Stimulated activated CD4-positive, alpha-beta T cell treated with anti-CD3 and anti-CD28 coated beads, Interleukin-1b, Interleukin-23, amount 100 ng/mL, for 48 hours (primary cell): ENCODE measurements at places on chromosomes 1 and 21.
A peak's percentile ranks its signal among the peaks of the same experiment; 100 is the strongest.

- DNase-seq, result no peak
These were observed 19.0 kb upstream of the PIGV start for GRCh38 chr1:26768755-26769154.

DNA sequence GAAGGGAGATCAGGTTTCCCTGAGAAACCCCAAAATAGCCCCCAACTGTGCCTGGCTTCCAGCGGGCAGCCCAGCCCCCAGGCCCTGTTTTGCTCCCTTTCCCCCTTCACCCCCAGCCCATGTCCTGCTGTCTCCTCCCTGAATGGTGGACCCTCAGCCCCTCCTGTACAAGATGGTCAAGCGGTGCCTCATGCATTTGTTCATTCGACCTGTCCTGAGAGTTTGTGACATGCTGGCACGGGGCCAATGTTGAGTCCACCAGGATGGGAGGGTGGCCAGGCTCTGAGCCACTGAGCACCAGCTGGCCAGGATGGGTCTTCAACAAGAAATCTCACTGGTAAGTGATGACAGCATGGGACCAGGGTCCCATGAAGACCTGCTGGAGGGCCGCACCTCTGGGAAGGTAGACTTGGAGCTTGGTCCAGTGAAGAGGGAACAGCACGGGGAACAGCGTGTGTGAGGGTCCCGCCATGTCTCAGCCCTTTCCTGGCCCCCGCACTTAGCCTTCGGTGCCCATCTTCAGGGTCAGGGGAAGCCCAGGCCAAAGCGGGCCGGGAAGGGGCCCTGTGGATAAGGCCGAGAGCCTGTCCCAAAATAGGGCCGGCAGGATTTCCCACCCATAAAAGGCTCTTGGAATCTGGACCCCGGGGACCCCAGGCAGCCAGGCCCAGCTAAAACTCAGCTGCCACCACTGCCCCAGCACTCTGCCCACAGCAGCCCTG lies at the start of gene CALML6:
TSS of gene CALML6 (plus strand) at position 290 of the 722 bp plus-strand sequence. CDS start at position 311, 21 bp downstream.
- DNase-seq, result no peak

GRCh38 chr1:234538930-234539649 lies 60.1 kb upstream of the TARBP1 start:
- no peak for DNase-seq

DNA sequence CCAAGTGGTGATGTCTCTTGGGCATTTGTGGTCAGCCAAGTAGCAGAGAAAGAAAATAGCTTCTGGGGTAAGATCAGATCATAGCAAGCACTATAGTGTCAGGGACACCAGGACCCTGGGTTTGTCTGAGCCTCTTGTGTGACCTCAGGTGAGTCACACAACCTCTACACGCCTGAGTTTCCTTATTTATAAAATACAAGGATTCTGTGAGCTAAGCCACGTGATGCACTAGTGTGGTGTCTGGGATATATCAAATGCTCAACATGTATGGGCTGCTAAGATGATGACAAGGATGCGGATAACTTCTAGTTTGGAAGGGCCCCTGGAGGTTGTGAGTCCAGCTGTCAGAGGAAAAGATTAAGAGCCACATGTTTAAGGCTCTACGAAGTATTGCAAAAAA lies 24.5 kb upstream of the ZNF436 start:
- DNase-seq, result no peak

DNA sequence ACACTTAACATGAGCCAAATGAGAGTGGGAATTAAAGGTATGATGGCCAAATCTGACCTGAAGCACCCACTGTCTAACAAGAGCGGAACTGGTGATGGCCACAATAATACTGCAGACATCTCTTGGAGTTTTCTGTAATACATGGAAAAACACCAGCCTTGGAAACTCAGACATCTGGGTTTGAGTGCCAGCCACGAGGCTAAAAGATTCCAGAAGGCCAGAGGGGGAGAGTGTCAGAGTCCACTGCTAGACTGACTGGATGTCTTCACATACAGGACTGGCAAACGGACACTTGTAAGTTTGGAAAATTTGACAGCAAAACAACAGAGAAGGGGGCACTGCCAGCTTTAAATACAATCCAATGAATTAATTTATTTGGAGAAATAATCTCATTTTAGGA lies 175.1 kb downstream of the ADSS2 start:
- DNase-seq, result no peak

GRCh38 chr21:29258626-29259338 lies 39.9 kb upstream of the BACH1 start:
- no peak for DNase-seq

GRCh38 chr1:211370669-211371068 lies 44.0 kb downstream of the TRAF5 start:
- no peak for DNase-seq

GRCh38 chr1:230188826-230189225 lies 121.8 kb downstream of the GALNT2 start:
- no peak for DNase-seq

GRCh38 chr1:2098301-2098698 lies 48.1 kb downstream of the PRKCZ start:
- DNase-seq, result no peak

DNA sequence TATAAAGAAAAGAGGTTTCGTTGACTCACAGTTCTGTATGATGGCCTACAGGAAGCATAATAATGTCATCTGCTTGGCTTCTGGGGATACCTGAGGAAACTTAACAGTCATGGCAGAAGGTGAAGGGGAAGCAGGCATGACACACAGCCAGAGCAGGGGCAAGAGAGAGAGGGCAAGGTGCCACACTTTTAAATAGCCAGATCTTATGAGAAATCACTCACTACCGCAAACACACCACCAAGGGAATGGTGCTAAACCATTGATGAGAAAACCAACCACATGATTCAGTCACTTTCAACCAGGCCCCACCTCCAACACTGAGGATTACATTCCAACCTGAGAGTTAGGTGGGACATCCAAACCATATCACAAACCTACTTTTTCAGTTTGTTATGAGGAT lies 245.9 kb upstream of the SGIP1 start:
- DNase-seq, result peak; percentile 61

DNA sequence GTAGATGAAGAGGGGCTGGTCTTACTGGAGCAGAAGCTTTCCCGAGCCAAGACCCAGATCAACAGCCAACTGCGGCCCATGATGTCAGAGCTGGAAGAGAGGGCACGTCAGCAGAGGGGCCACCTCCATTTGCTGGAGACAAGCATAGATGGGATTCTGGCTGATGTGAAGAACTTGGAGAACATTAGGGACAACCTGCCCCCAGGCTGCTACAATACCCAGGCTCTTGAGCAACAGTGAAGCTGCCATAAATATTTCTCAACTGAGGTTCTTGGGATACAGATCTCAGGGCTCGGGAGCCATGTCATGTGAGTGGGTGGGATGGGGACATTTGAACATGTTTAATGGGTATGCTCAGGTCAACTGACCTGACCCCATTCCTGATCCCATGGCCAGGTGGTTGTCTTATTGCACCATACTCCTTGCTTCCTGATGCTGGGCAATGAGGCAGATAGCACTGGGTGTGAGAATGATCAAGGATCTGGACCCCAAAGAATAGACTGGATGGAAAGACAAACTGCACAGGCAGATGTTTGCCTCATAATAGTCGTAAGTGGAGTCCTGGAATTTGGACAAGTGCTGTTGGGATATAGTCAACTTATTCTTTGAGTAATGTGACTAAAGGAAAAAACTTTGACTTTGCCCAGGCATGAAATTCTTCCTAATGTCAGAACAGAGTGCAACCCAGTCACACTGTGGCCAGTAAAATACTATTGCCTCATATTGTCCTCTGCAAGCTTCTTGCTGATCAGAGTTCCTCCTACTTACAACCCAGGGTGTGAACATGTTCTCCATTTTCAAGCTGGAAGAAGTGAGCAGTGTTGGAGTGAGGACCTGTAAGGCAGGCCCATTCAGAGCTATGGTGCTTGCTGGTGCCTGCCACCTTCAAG lies 57.3 kb downstream of the LAMC2 start:
- DNase-seq, result no peak

DNA sequence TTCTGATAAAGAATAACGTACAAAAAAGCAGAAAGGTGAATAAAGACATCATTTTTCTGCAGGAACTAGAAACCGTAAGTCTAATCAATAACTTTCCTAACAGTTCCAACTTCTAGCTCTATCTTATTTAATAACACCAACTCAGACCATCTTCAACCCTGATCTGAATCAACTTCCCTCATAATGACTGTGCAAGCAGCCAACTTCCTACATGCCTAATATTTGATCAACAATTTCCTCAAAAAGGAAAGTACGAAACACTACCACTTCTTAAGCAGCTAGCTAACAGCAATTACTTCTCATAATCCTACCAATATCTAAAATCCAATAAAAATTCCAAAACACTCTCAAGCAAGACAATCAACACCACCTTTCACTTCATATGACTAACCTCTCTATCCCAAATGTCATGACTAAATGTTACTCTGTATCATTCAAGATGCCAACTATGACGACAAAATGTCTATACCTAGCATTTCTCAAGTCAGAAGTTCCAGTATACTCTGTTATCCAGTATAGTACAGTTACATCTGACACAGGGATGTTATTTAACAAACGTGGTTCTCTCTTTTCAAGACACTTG lies 1.7 kb downstream of the COP1 start:
- no peak for DNase-seq

GRCh38 chr1:230320804-230321203 lies 105.3 kb downstream of the PGBD5 start:
- DNase-seq, result no peak

- no peak for DNase-seq
These were observed 187.9 kb downstream of the PTPRU start for GRCh38 chr1:29424266-29424665.

GRCh38 chr1:16397120-16397519 lies 30.1 kb downstream of the SZRD1 start:
- no peak for DNase-seq

GRCh38 chr1:35646043-35646442 lies 4.7 kb upstream of the PSMB2 start:
- DNase-seq, result no peak

DNA sequence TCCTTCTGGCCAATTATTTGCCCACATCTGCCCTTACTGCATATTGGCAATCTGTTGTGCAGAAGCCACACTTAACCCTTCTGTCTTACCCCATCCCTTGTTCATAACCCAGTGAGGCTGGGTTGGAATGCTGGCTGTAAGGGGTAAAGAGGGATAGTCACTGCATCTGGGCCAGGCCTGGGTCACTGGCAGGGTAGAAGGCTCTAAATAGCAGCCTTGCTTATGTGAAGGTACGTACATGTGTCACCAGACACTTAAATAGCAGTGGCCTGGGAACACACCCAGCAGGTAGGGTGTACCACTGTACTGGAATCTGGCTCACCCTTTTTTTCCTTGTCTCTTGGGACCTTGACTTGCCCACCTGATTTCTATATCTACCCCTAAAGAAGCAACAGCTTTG lies 9.9 kb upstream of the TARS2 start:
- no peak for DNase-seq

- peak; percentile 19 for DNase-seq
These were observed 11.9 kb downstream of the PIGV start for GRCh38 chr1:26799479-26800142.

DNA sequence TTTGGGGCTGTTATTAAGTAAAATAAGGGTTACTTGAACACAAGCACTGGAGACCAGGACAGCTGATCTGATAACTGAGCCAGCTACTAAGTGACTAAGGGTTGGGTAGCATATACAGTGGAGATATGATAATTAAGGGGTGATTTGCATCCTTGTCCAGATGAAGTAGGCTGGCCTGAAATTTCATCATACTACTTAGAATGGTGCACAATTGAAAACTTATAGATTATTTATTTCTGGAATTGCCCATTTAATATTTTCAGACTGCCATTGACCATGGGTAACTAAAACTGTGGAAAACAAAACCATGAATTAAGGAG lies 3.8 kb upstream of the CD1B start:
- DNase-seq, result no peak

DNA sequence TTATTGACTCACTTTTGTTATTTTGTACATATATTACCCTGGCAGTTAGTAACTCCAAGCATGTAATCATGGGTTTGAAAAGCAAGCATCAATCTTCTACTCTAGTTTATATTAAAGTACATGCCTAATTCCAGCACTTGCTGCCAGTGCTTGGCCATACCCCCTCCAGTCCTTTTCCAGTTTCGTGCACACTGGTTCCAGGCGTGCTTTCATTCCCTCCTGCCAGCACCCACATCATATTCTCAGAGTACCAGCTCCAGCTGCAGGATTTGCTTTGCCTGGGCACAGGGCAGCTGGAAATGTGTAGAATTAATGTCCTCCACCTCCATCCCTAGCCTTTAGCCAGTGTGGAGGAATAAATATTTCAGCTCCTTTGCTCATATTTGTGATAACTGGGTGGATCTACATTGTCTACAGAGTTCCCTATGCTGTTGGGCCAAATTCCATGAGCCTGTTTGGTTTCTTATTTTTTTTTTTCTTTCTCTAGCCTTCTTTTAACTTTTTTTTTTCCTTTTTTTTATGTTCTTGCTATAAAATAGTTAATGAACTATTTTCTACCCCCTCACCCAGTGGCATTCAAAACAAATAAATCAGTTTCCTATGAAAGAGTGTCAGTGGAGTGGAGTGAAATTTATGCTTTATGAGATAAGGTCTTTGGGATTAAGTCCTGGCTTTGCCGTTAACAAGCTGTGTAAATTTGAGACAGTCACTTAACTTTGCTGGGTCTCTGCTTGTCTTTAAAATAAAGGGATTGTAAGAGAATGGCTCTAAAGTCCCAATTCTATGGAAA lies 2.6 kb upstream of the GNG12 start:
- no peak for DNase-seq

- no peak for DNase-seq
These were observed 2.9 kb downstream of the TENT5C start for GRCh38 chr1:117608758-117609157.

DNA sequence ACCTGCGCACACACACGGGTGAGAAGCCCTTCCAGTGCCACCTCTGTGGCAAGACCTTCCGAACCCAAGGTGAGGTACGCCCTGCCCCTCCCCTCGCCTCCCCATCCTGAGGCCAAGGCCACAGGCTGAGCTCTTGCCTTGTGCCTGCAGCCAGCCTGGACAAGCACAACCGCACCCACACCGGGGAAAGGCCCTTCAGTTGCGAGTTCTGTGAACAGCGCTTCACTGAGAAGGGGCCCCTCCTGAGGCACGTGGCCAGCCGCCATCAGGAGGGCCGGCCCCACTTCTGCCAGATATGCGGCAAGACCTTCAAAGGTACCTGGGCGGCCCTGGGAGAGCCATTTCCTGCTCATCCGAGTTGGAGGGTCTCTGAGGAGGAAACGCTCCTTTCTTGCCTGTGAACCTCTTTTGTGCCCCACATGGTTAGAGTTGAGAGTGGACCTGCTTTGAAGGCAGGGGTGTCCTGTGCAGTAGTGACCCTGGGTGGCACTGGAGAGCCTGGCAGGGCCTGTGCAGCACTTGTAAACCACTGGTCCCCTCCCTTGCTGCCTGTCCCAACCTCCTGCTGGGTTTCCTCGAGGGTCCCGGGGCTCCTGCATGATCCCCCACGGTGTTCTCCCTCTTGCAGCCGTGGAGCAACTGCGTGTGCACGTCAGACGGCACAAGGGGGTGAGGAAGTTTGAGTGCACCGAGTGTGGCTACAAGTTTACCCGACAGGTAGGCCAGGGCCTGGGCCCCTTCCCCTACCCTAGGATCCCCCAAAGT lies 8.5 kb downstream of the ZBTB48 start:
- DNase-seq, result no peak
